ENCODE measurements at places on chromosomes 16 and 17.

- DNase-seq, result no peak
Observed at GRCh38 chr17:45088741-45089140, 27.6 kb downstream of the NMT1 start.

DNA sequence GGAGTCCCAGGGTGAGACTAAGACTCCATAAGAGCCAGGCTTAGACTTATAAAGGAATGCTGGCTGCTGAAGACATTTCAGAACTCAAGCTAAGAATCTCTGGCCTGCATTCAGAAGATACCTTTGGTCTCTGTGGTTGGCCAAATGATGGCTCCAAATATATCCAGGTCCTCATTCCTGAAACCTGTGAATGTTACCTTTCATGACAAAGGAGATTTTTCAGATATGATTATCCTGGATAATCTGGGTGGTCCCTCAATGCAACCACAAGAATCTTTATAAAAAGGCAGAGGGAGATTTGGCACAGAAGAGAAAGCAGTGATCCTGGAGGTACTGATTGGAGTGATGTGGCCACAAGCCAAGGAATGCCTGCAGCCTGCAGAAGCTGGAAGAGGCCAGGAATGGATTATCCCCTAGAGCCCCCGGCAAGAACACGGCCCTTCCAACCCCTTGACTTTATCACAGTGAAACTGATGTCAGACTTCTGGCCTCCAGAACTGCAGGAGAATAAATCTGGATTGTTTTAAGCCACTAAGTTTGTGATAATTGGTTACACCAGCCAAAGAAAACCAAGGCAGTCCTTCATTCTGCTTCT is 253.3 kb downstream of the SLC39A11 start:
- DNase-seq, result no peak

DNA sequence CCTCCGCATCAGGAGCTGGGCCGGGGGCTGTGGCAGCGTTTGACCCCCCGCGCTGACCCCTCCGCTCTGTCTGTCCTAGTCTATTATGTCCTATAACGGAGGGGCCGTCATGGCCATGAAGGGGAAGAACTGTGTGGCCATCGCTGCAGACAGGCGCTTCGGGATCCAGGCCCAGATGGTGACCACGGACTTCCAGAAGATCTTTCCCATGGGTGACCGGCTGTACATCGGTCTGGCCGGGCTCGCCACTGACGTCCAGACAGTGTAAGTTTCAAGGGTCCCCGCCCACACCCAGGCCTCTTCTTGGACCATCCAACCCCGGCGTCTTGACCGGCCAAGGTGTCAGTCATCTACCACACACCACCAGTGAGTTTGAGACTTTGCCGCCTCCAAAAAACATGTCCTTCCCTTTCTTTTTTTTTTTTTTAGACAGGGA is 548 bp downstream of the PSMB3 start:
- no peak for DNase-seq

- no peak for DNase-seq
Observed at GRCh38 chr16:86625821-86626220, 47.5 kb downstream of the FOXL1 start.

DNA sequence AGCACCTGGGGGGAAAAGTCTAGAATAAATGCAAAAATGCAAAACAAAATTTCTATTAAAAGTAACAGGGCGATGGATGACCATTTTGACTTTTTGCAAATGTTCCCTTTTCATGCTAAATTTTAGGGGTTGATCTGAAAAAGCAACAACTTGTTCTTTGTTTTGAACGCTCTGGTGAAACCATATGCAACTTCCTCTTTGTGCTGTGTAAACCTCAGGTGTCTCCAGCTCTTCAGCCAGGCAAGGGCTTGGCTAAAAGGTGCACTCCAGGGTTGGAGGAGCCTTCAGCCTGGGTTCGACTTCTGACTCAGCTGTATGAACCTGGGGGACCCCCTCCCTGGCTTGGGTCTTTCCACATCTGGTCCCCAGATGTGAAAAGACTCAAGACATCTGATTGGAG is 9.5 kb downstream of the IRF8 start:
- no peak for DNase-seq
